ENCODE measurements at places on chromosomes 13 and 19.

GRCh38 chr13:102323012-102323411 lies 78.8 kb downstream of the FGF14 start:
- DNase-seq = no peak

DNA sequence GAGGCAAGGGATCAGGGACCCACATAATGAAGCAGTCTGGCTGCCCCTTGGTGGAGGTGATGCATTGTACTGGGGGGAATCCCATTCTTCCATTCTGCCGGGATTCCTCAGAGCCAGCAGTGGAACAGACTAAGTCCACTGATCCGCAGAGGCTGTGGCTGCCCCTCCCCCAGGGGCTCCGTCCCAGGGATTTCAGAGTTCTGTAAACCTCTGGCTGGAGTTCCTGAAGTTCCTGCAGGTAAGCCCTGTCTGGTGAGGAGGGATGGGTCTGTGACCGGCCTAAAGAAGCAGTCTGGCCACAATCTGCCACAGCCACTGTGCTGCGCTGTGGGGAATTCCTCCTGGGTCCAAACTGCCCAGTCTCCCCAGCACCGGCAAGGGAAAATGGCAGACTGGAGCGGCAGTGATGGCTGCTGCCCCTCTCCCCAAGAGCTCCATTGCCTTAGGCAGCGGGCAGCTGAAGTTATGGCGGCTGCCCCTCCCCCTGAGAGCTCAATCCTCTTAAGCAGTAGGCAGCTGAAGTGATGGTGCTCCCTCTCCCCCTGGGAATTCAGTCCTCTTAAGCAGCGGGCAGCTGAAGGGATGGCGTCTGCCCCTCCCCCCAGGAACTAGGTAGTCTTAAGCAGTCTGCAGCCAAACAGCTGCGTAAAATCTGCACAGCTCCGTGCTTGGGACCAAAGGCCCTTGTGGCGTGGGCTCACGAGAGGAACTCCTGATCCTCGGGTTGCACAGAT lies 155.7 kb downstream of the PCDH17 start:
- peak; percentile 10 for DNase-seq

GRCh38 chr13:99970651-99971575 lies 654 bp downstream of the ZIC5 start:
- DNase-seq = no peak

DNA sequence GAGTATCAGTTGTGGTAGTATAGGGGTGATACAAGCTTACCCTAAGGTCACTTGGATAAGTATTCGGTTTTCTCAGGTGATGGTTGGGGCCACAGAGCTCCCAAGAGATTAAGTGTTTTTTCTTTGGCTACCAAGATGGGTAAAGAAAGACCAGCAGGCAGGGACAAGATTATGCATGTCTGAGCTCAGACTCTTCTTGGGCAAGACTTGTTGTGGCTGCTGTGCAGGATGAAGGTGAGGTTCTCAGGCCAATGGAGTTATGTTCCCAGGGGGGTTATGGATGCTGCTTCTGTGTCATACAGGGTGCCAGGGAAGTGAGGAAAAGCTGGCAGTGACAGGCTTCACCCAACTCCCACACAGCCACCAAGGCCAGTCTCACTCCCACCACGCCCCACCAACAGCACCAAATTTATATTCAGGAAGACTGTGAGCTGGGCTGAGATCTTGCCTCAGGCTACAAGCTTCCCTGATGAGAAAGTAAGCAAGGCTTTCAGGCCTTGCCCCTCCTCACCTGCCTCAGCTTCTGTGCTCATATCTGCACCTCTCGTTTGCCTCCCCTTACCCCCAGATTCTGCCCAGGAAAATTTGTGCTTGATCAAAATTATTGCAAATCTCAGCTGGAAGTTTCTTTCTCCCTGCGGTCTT lies 511.8 kb upstream of the SLITRK1 start:
- no peak for DNase-seq

DNA sequence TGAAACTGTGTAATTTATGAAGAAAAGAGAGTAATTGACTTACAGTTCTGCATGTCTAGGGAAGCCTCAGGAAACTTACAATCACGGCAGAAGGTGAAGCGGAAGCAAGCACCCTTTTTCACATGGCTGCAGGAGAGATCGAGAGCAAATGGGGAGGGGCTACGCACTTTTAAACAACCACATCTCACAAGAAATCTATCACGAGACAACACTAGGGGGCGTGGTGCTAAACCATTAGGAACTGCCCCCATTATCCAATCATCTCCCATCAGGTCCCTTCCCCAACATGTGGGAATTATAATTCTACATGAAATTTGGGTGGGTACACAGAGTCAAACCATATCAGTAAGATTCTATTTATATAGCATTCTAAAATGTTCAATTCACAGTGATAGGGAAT lies 114.8 kb upstream of the TRPC4 start:
- DNase-seq = no peak

GRCh38 chr13:41496420-41497234 lies 39.3 kb downstream of the RGCC start:
- DNase-seq = no peak

- DNase-seq = no peak
These were observed 187.3 kb upstream of the UBL3 start for GRCh38 chr13:30037766-30038165.

DNA sequence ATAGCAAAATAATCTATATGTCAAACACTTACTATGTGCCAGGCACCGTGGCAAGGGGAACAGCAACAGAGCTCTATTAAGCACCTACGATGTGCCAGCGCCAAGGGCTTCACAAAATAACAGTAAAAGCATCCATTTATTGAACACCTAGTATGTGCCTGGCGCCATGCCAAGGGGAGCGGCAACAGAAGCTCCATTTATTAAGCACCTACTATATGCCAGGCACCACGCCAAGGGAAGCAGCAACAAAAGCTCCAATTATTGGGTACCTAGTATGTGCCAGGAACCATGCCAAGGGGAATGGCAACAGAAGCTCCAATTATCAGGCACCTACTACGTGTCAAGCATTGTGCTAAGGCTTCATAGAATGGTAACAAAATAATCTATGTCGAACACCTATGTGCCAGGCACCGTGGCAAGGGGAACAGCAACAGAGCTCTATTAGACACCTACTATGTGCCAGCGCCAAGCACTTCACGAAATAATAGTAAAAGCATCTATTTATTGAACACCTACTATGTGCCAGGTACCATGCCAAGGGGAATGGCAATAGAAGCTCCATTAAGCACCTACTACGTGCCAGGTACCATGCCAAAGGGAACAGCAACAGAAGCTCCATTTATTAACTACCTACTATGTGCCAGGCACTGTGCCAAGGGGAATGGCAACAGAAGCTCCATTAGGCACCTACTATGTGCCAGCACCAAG lies 107.7 kb downstream of the PTPRS start:
- no peak for DNase-seq

DNA sequence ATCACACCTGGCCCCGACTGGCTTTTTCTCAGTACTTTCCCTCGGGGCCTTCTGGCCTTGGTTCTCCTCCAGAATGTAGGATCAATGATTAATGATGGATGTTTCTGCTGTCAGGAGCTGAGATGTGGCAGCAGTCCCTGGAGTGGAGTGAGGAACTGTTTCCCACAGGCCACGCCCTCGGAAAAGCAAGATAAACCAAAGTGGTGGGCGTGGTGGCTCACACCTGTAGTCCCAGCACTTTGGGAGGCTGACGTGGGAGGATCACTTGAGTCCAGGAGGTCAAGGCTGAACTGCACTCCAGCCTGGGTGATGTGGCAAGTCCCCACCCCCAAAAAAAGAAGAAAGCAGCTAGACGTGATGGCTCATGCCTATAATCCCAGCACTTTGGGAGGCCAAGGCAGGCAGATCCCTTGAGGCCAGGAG lies 7.1 kb upstream of the SHFL start:
- no peak for DNase-seq
